ENCODE measurements at places on chromosomes 2 and 18.

DNA sequence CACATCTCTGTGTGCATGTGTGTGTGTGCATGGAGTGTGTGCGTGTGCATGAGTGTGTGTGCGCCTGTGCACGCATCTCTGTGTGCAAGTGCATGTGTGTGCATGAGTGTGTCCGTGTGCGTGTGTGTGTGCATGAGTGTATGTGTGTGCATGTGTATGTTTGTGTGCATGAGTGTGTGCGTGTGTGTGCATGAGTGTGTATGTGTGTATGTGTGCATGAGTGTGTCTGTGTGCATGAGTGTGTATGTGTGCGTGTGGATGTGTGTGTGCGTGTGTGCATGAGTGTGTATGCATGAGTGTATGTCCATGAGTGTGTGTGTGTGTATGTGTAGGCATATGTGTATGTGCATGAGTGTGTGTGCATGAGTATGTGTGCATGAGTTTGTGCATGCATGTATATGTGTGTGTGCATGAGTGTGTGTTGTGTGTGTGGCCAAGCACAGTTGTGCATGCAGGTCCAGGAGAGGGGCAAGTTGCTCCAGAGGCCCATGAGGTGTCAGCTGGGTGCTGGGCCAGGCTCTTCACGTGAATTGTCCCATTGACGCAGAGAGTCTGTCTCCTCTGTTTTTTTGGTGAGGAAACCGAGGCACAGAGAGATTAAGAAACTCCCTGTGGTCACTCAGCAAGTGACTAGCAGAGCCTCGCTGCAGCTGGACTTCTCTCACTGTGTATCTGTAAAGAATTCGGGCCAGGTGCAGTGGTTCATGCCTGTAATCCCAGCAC is 75.5 kb downstream of the ASB1 start:
- no peak for DNase-seq

- no peak for DNase-seq
These were observed 2.6 kb upstream of the WDFY1 start for GRCh38 chr2:223947711-223948205.

DNA sequence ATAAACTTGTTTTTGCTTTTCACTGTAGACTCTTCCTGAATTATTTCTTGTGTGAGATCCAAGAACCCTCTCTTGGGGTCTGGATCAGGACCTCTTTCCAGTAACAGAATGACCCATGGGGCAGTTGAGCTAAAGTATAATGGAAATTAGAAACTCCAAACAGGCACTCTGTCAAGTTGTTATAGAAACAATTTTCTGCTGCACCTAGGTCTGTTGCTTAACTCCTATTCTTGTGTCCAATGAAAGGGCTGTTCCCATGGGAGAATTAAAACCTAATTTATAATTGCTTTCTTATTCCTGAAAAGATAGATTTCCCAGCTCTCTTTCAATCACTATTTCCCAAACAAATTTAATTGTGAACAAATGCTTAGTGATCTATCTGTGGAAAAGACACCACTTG is 1341.3 kb upstream of the PIK3C3 start:
- DNase-seq: no peak

- DNase-seq: peak; percentile 77
These were observed 202.1 kb upstream of the REV1 start for GRCh38 chr2:99691926-99692325.

DNA sequence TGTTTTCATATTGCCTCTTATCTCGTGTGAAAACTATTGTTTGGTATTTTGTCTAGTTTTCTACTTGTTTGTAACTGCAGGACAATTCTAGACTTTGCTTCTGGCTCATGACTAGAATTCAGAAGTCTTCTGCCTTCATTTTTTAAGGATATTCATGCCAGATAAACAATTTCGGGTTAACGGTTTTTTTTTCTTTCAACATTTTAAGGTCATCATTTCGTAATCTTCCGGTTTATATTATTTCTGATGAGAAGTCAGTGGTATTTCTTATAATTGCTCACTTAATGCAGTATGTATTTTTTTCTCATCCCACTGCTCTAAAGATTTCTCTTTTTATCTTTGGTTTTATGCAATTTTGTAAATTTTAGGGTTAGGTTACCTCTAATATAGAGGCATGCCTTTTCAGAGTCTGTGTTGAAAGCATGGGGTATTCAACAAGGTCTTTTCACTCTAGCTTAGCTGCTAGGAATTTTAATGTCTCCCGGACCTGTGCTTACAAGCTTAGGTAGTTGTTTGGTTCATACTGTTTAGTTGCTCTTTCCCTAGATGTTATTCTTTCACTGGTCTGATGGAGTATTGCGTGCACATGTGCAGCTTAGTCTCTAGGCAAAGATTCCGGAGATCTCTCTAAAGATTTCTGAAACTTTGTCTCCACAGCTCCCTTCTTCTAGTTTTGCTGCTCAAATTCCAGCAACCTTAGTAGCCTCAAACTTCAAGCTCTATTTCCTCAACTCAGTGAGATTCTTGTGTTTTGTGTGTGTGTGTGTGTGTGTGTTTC is 198.1 kb downstream of the MCFD2 start:
- DNase-seq: no peak

GRCh38 chr2:84942964-84943421 is 28.0 kb upstream of the KCMF1 start:
- DNase-seq: no peak

DNA sequence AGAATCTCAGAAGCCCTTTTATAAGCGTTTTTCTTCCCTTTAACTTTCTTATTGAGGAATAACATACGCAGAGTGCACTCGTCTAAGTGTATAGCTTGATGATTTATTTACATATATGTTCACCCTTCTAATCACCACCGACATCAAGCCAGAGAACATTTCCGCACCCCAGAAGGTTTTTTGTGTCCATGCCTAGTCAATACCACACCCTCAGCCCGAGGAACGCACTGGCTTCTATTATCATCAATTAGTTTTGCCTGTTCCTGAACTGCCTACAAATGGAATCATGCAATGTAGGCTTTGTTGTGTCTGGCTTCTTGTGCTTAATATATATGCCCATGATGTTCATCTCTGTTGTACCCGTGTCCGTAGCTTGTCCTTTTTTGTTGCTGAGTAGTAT is 27.7 kb downstream of the SDC1 start:
- no peak for DNase-seq

GRCh38 chr2:11030909-11031308 is 119.2 kb downstream of the KCNF1 start:
- DNase-seq: no peak

DNA sequence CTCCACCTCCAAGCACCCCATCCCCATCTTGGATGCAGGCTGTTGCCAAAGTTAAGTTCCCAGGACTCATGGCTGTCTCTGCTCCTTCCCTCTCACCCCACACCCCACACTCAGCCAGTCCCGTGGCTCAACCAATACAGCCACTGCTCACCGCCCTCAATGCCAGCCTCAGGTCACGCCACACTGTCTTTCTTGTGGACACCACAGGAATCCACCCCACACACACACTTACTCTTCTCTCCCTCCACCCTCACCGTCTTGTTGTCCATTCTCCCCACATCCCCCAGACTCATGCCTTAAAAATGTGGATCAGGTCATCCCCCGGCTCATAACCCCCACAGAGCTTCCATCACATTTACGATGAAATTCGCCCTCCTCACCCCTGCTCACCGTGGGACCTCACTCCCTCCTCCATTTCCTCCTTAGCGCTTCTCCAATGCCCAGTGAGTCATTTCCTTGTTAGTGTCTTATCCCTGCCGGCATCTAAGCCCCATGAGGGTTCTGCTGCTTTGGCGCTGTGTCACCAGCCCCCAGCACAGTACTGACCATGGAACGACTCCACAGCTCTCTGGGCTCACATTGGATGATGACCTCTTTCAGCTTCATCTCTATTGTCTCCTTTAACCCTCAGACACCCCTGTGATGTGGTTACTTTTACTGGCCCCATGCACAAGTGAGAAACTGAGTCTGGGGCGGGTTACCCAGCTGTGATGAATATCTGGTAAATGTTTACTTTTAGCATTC is 13.8 kb downstream of the MLPH start:
- peak; percentile 29 for DNase-seq

DNA sequence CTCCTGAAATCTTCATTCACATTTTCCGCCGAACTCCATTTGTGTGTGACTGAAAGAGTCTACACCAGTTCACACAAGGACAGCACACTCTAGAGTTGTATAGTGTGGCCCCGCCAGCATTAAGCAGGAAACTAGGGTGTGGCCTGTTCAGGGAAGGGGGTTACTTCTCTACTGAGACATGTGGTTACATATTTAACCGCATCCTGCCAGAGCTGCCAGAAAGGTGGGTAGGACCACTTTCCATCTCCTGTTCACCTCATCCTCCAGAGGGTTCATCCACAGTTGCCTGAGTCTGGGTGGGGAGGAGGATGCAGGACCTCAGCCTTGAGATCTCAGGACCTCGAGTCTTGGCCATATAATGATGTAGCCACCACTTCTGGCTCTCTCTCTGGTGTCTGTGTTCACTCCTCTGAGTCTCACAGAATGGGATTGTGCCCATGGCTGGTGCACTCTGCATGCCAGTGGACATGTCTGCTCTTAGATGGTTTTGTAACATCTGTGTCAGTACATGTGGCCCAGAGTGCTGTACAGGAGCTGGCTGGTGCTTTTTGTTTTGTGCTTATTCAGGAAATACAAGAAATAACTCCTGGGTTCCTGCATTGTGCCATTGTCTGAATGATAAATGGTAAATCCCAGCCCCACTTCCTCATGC is 7.7 kb upstream of the SP140L start:
- peak; percentile 80 for DNase-seq

DNA sequence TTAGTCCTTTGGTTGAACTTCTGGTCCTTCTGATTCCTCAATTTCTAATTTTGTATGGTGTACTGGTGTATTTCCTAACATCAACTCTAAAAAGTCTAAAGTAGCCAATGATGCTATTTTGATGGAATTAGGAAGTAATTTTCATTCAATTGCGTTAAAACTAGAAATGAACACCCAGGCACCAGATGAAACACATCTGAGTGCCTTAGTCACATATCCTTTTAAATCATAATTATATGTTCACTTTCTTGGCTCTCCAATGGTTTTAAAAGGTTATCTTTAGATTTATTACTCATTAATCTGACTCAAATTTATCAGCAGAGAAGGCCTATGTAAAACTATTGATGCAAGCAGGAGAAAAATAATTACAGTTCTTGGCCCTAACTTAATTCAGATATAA is 119.7 kb downstream of the GAREM1 start:
- DNase-seq: no peak

- no peak for DNase-seq
These were observed 80.0 kb upstream of the WDSUB1 start for GRCh38 chr2:159366538-159366937.

DNA sequence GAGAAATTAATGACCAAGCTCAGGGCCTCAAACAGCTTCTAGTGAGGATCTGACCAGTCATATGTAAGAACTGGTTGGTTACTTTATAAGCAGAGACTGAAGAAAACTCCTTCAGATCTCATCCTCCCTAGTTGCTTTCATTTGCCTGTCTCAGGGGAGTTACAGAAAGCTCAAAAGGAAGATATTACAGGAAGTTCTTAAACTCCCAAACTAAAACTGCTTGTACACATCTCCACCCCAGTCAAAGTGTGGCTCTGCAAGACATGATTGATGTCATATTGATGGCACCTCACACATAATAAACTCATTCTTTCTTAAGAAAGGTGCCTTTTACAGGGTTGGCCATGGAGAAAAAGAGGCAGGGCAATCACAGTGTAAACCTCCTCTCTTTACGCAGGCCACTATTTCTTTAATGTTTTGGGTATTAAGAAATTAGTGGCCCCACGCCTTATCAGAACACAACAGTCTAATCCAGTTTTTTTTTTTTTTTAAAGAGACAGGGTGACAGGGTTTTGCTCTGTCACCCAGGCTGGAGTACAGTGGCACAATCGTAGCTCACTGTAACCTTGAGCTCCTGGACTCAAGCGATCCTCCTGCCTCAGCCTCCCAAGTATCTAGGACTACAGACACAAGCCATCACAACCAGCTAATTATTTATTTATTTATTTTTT is 62.6 kb upstream of the STK17B start:
- peak; percentile 73 for DNase-seq

DNA sequence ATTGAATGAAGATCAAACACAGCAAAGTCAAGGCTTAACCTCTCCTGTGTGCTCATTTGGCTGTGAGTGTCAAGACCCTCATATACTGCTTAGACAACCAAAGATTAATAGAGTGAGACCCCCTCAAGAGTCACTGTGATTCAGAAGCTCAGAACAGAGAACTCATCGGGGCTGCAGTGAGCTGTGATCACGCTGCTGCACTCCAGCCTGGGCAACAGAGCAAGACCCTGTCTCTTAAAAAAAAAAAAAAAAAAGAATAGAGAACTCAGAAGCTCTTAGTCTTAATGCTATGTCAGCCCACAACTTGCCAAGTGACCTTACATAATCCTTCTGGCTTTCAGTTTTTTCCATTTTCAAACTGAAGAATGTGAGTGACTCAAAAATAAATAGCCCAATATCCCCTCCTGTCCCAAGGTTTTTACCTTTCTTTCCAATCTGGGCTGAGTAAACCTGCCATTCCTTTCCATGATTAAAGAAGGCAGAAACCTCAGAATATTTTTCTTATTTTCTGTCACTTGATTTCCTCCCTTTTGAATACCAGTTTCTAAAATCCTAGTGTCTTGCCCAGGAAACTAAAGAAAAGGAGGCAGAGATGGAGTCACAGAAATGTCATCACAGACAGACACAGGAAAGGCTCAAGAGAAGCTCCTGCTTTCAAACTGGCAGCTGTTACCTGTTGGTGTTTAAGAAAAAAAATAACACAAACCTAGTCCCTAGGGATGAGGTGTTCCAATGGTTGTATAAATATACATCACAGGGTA is 102.4 kb downstream of the CACNB4 start:
- no peak for DNase-seq

DNA sequence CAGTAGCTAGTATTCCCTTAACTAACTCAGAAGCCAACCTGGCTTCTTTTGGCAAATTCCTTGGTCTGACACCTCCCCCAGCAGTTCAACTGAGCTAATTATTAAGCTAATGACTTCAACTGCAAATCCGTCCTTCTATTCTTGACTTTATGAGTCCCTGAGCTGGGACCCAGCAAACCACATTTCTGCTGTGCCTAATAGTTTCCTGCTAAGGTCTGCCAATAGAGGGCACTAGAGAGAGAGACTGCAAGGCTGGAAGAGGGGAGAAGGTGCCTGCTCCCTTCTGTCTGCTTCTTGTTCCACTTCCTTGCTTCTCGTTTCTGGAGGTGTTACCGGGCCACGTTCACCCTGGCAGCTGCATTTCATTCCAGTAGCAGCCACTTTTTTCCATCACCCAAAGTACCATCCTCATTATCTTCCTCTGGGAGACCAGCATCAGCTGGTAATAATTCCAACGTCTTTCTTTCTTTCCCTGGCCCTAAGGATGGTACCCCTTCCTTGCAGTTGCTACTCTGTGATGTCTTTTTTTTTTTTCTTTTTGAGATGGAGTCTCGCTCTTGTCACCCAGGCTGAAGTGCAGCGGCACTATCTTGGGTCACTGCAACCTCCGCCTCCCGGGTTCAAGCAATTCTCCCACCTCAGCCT is 352.0 kb downstream of the TNS1 start:
- DNase-seq: peak; percentile 82

DNA sequence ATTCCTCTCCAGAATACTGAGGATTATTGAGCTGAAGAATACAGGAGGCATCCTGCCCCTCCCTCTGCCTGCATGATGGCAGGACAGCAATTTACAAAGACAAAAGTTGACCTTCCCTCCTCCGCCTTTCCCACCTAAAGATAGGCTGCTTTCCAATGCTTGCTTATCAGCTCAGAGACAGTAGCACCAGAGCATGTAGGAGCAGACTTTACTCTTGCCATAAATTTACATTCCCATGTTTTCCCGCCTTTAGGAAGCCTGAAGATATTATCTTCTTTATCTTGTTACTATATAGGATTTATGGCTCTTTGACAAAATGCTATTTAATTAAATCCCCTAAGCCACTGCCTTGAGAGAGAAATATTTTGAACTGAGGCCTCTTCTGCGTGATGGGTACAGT is 135.6 kb upstream of the HNMT start:
- no peak for DNase-seq

- DNase-seq: no peak
These were observed 242.2 kb upstream of the LRRTM1 start for GRCh38 chr2:80546766-80547165.

Measured in hematopoietic multipotent progenitor cell treated with erythropoietin and hydrocortisone succinate and interleukin-3 and kit ligand, for 6 days (in vitro differentiated cells).